ENCODE measurements at places on chromosomes 3 and 15.

DNA sequence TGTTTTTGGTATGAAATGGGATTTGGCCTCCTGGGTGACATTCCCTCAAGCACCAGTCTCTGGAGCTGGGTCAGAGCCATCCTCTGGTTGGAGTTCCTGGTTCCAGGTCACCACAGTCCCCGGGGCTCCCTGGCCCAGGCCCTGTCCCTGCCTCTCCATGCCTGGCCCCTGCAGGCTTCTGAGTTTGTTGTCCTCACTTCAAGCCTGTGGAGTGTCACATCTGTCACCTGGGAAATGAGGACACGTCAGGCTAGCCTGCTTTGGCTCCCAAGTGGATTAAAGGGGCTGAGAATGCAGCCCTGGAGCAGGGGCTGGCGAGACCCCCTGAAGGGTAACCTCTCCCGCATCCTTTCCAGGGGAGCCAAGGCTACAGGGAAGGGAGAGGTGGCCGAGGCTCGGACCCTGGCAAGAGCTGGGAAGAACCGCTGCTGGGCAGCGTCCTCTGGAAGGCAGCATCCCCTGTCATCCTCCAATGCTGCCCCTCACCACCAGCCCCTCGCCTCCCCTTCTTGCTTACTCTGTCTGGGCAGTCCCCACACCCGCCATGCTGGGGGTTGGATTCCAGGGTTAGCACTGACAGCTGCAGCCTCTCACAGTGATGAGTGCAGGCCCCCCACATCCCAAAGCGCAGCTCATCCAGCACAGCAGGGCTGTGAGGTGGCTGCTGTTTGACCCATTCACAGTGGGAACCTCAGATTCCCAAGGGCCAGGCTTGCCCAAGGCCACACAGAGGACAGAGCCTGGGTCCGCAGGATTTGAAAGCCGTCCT lies 75.5 kb upstream of the IQSEC1 start:
- no peak for DNase-seq

DNA sequence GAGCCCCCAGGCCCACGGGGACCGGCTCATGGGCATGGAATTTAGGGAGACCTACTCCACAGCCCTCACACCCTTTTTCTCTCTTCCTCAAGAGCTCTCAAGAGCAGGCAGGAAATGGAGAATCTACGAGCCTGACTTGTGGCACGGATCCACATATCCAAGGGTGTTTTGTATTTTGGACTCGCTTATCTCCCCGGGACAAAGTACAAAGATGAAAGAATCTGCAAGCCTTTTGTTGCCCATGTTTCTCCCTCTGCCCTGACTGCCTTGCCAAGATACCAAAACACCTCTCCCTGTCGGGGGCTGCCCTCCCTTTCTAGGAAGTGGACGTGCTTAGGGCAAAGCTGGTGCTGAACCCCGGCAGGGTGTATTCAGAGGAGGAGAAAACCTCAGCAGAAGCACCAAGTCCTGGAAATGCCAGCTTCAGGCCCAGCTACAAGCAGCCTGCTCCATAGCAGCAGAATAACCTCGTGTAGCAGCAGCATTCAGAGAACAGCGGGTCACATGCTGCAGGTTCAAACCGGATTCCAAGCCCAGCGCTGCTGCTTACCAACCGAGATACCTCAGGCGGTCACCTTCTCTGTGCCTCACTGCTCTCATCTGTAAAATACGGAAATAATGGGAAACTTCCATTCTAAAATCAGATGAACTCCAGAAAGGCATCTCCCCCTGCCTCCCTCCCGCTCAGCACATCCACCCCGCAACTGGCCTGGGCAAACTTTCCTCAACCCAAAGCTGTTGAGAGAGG lies 35.2 kb downstream of the DNASE1L3 start:
- DNase-seq = no peak

DNA sequence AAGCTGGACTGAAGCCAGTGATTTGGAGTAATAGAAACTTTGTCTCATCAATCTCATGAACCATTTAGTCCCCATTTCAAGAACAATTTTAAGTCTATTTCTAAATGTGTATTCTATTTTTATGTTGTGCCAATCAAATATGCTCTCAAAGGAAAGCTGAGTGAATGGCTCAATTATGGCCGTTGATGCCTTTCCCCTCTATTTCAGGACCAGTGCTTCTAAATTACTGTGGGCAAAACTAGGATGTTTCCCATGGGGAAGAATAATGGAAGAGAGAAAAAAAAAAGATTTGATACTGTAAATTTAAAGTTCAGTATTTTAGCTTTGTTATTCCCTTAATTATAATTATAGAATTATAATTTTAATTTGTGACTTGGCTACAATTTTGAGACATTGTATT lies 110.1 kb downstream of the CADM2 start:
- no peak for DNase-seq

DNA sequence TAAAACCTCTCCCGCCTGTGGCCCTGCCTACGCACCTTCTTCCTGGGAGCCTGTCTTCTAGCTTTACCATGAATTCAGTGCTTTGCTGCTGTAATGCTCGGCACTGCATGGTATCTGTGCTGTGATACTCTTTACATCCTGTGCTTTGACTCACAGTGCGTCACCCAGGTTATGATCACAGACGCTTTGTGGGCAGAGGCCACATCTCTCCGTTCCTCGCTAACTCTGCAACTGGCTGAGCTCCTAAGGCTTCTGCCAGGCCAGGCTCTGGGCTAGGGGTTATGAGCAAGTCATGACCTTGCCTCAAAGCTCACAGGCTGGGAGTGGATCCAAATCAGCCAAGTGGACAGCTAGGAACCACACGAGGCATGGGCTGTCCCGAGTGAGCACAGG lies 23.2 kb downstream of the SPTBN5 start:
- DNase-seq = peak; percentile 82

DNA sequence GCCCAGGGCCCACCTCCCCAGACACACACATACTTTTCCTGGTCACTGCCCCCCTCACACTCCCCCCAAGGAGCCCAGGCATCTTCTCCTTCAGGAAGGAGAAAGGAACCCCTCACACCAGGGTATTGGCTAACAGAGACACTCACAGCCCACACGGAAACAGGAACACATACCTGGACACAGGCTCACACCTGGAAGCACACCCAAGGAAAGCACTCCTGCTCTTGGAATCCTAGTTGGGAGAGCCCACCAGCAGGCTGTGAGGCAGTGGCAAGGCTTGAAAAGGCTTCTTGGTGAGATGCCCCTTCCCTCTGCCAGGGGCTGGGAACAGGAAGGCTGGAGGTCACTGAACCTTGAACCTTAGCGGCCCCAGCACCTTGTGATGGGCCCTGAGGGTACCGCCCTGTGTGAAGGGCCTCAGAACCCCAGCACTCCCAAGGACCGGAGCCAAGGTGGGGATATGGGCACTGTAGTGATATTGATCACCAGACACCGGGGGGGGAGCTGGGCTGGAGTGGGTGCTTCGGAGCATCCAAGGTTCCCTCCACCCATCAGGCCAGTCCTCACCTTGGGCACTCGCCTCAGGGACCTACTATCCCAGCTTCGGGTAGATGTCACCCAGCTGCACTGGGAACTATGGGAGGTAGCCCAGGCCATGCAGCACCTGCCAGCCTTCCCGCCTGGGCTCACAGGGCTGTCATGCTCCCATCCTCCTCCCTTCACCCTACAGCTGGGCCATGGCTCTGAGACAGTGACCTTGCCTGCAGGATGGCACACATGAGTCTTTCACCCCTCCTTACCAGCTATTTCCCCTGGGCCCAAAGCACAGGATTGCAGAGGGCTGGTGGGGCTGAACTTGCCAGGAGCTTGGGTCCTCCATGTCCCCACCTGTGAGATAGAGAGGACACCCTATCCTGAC lies 16.4 kb downstream of the MYL3 start:
- DNase-seq = peak; percentile 53

- DNase-seq = no peak
Measured at GRCh38 chr3:125231895-125232294, 19.3 kb upstream of the SLC12A8 start.

GRCh38 chr3:47404431-47404876 lies 23.6 kb downstream of the PTPN23 start:
- DNase-seq = no peak

- no peak for DNase-seq
Measured at GRCh38 chr3:22306454-22306853, 555.4 kb upstream of the ZNF385D start.

DNA sequence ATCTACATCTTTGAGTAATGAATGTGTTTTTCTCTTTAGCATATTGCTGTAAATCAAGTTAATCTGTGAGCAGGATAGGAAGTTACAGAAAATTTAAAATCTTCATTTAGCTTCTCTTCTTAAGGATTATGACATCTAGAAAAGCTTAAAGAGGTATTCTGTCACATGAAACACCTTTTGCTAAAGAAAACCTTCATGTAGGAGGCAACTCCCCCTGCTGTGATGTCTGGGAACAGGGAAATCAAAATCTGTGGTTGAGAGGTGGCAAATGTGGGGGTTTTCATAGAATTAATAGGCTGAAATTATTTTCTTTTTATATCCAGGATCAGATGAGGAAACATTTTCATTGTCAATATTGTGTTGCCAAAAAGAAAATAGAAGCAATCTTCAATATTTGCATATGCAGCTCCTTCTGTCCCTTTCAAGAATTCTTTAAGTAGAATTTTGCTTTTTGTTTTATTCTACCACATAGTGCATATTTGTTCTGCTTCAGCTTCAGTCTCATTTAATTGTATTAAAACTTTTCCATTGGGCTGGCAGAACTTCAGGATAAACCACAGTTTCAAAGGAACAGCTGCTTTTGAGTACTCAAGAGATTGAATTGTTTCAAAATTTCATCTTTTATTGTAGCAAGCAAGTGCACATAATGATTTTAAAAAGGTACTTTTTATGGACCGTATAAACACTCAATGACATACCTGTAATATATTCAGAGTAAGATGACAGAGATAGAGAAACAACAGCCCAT lies 128.4 kb downstream of the RAP2B start:
- DNase-seq = no peak

- DNase-seq = no peak
Measured at GRCh38 chr15:99209326-99209725, 40.1 kb downstream of the TTC23 start.

DNA sequence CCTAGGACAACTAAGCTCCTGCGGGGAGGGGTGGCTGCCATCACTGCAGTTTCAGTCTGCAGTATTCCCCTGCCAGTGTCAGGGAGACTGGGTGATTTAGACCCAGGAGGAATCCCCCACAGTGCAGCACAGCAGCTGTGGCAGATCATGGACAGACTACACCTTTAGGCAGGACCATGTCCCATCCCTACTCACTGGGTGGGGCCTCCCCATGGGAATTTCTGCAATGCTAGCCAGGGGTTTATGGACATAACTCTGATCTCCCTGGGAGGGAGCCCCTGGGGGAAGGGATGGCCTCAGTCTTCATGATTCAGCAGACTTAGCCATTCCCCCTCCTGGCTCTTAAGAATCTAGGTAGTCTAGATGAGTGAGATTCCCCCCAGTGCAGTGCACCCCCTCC lies 130.1 kb upstream of the STAC start:
- DNase-seq = no peak

DNA sequence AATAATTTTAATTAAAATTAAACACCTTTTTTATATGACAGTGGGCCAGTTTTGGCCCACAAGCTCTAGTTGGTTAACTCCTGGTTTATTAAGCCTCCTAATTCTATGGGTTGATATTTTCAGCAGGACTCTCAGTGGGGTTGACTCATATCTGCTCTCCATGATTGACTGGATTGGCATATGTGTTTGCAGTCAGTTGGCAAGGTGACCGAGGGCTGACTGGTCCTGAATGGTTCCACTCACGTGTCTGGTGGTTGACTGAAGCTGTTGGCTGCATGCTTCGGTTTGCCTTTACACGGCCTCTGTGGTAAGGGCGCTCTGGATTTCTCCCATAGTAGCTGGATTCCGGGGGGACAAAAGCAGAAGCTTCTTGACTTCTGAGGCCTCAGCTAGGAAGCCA lies 65.3 kb upstream of the ZNF280D start:
- DNase-seq = peak; percentile 65

- no peak for DNase-seq
Measured at GRCh38 chr3:193767353-193768069, 174.5 kb downstream of the OPA1 start.

- DNase-seq = no peak
Measured at GRCh38 chr3:101846709-101847108, 2.6 kb upstream of the NFKBIZ start.

DNA sequence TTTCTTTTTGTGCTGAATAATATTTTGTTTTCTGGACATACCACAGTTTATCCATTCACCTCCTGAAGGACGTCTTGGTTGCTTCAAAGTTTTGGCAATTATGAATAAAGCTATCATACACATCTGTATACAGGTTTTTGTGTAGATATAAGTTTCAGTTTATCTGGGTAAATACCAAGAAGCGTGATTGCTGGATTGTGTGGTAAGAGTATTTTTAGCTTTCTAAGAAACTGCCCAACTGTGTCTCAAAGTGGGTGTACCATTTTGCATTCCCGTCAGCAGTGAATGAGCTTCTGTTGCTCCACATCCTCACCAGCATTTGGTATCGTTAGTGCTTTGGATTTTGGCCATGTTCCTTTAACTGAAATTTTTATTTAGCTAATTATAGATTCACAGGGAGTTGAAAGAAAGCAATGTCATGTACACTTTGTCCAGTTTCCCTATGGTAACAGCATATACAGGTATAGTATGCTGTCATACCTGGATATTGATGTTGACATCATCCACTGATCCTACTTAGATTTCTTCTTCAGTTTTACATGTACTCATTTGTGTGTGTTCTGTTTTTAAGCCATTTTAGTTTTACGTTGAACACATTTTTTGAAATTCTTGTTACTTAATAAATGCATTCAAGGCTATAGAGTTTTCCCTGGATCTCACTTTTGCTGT lies 11.9 kb downstream of the ARID3B start:
- no peak for DNase-seq

GRCh38 chr3:38227989-38228388 lies 37.6 kb upstream of the SLC22A13 start:
- DNase-seq = no peak

GRCh38 chr3:19002606-19003005 lies 145.7 kb upstream of the KCNH8 start:
- DNase-seq = no peak

GRCh38 chr3:187122261-187122660 lies 17.0 kb downstream of the RPL39L start:
- DNase-seq = no peak

DNA sequence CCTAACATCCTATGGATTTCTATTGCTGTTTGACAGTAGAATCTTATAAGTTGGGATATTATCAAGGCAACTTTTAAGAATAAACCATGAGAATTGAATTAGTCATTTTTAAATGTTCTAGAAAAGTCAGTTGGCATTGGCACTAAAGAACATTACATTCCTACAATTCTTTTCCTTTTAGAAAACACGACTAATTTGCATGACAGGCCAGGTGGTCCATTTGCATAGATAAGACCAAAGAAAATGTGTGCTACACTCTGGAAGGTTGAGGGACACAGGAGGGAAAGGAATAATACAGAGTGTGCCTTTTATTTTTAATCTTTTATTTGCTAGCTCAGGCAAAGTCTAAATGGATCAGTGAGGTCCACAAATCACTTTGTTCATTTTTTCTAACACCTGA lies 962.3 kb downstream of the EPHA3 start:
- DNase-seq = no peak
